ENCODE measurements at places on chromosomes 11 and 22.

DNA sequence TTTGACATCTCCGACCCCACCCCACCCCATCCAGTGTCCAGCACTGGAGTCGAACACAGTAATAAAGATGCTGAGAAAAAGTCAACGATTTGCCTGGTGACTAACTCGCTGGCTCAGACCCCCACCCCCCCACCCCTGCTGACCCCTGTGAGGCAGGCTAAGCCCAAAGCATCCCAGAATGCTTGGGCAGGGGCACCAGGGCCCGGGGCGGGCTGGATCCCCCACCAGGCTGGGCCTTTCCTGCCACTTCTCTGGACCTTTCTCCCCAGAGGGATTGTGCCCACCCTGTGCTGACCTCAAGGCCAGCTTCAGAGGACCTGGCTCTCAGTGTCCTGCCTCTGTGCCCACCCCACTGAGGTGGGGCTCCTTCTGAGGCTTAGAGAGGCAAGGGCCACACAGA lies 1.8 kb downstream of the C11orf86 start:
- no peak for DNase-seq

GRCh38 chr11:47007579-47007978 lies 71.0 kb downstream of the CSTPP1 start:
- no peak for DNase-seq

- no peak for DNase-seq
Observed at GRCh38 chr22:36540867-36541642, 12.1 kb upstream of the EIF3D start.

- no peak for DNase-seq
Observed at GRCh38 chr11:30566482-30566881, 19.7 kb downstream of the MPPED2 start.

- DNase-seq = no peak
Observed at GRCh38 chr11:68610452-68611116, 73.8 kb upstream of the GAL start.

- DNase-seq = no peak
Observed at GRCh38 chr11:79049741-79050179, 391.1 kb downstream of the TENM4 start.

DNA sequence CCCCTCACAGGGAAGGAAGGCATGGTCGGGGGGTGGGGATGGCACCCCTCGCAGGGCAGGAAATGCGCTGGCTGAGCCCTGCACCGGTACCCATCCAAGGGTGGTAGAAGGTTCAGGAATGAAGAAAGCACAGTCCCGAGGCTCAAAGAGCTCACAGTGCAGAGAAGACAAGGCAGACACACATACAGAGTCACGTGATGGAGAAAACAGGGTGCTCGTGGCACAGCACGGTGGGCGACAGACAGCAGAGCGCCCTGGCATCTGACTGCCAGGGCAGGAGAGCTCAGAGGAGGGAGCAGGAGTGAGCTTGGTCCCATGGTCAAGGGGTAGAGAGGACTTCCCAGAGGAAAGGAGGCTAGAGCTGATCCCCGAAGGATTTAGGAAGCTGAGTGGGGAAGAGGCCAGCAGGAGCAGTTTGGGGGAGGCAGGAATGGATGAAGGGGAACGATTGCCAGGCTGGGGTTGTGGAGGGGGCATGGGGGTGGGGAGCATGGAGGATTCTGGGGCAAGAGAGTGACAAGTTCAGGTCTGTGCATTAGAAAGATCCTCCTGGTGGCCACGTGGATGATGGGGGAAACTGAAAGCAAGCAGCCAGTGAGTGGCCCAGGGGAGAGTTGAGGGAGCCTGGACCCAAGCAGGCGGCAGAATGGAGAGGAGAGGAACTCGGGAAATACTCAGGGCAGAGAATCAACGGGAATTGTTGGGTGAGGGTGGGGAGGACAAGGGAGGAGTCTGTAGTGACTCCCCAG lies 43.9 kb downstream of the PDE2A start:
- no peak for DNase-seq

GRCh38 chr11:45300715-45301114 lies 14.6 kb upstream of the SYT13 start:
- DNase-seq = no peak

- DNase-seq = no peak
Observed at GRCh38 chr11:119724956-119725355, 4.0 kb downstream of the NECTIN1 start.

DNA sequence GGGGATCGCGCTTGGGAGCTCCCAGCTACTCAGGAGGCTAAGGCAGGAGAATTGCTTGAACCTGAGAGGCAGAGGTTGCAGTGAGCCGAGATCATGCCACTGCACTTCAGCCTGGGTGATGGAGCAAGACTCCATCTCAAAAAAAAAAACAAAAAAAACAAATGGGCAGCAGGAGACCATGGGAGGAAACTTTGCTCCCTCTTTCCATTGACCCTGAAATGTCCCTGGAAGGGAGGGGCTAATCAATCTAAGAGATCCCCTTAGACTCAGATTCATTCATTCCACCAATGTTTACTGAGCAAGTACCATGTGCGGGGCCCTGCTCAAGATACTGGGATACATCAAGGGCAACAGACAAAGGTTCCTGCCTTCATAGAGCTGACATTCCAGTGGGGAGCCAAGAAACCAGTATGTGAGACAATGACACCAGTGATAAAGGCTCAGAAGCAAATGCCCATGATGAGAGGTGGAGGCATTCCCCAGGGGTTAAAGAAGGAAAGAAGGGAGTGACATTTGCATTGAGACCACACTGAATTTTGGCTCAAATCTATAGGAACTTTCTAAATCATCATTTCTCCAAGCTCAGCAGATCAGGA lies 37.7 kb upstream of the TFIP11 start:
- no peak for DNase-seq

GRCh38 chr11:62340269-62340901 lies 3.1 kb downstream of the ASRGL1 start:
- no peak for DNase-seq

DNA sequence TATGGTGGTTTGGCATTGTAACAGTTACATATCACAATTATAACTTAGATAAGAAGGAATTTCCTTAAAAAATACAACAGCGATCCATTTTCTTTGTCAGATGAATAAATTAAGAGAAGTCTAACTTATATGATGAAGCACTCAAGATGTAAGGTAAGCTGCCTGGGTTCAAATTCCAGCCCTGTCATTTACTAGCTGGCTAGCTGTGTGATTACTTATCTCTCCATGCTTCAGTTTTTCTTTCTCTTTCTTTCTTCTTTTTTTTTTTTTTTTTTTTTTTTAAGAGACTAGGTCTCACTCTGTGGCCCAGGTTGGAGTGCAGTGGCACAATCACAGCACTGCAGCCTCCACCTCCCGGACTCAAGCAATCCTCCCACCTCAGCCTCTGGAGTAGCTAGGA lies 22.2 kb upstream of the LDHA start:
- no peak for DNase-seq

DNA sequence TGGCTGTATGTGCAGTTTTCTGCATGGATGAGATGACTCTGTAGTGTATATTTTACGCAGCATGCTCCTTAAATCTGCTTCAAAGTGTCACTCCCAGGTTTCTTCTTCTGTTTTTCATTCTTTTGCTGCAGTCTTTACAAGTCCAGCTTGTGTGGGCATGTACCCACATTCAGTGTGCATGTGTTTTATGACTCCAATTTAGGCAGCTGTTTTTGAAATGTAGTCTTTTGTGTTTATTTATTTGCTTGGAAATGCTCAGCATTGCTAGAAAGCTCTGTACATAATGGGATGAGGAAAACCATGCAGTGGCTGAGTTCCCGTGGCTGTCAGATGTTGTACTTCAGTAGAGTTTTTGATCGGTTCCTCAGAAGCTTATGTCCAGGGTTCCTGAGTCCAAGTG lies 138.5 kb downstream of the ARHGAP42 start:
- no peak for DNase-seq

DNA sequence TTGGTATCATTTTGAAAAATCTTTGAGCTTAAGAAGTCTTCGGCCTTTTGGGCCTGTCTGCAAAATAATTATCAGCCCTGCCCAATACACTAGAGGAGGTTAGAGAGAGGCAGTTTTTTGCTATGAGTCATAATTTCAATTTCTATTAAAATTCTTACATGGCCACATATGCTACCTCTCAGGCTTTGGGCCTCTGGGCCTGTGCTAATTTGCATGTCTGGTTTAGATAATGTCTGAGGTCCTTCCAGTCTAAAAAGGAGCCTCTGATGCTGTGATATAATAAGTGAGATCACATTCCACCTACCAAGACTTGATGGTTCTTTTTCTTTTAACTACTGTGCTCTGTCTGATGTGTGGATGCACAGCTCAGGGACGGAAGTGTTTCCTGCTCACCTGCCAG lies 70.8 kb downstream of the KCNJ1 start:
- DNase-seq = no peak

- no peak for DNase-seq
Observed at GRCh38 chr11:58394195-58394594, 12.5 kb downstream of the OR5B3 start.

DNA sequence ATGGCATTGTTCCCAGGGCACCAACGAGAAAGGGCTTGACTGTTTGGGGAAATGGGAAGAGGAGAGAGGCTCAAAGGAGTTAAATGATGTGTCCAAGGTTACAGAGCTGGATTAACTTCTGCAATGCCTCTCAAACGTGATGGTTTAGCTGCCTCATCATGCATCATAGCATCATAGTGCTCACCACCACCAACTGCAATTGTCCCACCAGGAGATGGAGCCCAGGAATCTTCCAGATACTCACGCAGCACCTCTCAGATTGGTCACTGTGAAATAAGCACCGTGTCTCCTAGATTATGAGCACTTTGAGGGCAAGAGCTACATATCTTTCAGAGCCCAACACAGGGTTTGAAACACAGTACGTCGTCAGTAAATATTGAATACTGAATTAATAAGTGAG lies 69.2 kb downstream of the PRSS23 start:
- DNase-seq = no peak

DNA sequence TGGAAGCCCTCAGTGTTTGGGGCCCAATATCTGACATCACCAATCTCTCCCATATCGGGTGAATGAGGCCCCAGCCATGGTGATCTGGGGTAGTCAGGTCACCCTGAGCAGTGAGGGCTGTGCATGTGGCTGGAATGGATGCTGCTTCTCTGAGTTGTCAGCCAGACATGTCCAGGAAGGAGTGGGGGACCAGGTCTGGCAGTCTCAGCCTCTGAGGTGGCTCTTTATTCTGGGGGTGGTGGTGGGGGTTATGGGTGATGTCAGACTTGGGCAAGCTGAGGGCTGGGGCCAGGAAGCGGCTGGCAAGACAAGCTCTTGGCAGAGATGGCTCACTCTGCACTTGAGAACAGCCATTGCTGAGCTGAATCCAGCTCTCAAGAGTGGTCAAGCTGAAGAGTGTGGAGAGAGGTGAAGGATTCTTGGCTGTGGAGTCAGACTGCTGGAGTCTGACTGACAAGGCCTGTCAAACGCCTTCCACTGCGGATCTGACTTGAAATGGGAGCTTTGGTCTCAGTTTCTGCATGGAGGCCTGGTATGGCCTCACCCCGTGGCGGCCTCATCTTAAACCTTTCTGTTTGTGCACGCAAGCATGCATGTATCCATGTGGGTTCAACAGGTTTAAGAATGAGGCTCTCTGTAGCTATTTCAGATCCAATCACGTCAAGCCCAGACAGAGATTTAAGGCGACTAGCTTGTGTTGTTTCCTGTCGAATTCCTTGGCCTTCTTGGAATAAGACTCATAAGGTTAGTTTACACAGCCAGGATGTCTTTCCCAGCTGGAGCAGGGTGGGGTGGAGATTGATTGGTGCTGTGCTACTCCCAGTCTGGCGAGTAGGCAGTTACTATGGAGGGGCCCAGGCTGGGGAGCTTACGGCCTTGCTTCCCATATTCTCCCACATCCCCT lies 83.9 kb upstream of the TIMP3 start:
- DNase-seq = no peak

DNA sequence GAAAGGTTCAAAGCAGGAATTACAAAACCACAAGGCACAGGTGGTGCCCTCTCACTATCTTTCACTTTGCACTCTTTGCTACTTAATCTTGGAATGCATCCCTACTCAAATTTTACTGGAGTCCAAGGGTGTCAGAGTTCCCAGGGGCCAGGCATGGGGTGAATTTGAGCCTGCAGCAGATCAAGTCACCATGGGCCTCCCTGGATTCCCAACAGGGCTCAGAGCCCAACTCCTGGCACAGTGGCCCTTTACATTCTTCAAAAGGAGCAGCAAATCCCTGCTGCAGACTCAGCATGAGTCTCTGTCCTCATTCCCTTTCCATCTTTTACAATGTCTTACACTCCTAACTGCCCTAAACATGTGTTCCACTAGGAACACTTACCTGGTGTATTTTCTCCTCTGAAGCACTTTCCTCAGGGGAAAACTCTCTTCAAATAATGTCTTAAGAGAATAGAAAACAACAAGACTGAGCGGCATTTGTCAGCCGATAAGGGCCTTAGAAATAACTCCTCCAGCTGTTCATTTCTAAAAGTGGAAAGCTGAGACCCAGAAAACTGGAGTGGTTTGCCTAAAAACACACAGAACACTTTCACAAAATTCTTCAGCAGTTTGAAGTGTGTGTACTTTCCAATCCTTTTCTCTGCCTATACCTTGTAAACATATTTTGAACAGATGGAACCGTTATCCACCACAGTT lies 596.0 kb downstream of the INSC start:
- DNase-seq = no peak

DNA sequence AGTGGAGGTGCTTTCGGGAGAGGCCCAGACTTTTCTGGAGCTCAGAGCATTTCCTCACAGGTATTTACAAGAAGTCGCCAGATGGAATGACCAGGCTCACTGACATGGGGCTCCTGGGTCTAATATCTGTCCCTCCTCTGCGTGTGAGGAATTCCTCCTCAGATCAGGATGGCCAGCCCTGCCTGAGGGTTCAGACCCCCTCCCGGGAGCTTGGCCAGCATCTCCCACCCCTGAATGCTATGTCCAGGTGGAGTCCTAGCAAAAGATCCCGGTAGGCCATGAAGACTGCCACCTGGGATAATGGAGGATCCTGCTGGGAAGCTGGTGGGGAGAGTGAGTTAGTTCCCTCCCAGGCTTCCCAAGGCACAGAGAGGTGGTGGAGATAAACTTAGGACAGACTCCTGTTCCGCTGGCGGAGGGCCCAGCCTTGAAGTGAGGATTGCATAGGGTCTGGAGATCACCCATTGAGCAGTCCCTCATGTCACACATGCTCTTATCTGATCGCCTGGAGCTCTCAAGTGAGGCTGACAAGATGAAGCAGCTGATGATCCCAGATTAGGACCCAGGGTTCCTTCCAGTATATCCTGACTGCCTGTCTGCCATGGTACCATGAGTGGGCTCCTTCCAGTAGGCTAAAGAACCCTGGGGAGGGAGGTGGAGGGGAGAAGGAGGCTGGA lies 5.7 kb downstream of the OAF start:
- DNase-seq = no peak
